ENCODE measurements at places on chromosomes 3 and 15.

GRCh38 chr15:88513195-88513594 lies 33.3 kb downstream of the DET1 start:
- DNase-seq, result no peak

DNA sequence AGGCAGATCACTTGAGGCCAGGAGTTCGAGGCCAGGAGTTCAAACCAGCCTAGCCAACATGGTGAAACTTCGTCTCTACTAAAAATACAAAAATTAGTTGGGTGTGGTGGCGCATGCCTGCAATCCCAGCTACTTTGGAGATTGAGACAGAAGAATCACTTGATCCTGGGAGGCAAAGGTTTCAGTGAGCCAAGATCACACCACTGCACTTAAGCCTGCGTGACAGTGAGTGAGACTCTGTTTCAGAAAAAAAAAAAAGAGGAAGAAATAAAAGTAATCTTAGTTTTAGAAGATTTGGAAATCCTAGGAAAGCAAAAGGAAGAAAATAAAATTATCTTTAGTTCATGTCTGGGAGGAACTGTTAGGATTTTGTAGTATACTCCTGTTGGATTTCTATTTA lies 77.2 kb downstream of the IL12A start:
- no peak for DNase-seq

DNA sequence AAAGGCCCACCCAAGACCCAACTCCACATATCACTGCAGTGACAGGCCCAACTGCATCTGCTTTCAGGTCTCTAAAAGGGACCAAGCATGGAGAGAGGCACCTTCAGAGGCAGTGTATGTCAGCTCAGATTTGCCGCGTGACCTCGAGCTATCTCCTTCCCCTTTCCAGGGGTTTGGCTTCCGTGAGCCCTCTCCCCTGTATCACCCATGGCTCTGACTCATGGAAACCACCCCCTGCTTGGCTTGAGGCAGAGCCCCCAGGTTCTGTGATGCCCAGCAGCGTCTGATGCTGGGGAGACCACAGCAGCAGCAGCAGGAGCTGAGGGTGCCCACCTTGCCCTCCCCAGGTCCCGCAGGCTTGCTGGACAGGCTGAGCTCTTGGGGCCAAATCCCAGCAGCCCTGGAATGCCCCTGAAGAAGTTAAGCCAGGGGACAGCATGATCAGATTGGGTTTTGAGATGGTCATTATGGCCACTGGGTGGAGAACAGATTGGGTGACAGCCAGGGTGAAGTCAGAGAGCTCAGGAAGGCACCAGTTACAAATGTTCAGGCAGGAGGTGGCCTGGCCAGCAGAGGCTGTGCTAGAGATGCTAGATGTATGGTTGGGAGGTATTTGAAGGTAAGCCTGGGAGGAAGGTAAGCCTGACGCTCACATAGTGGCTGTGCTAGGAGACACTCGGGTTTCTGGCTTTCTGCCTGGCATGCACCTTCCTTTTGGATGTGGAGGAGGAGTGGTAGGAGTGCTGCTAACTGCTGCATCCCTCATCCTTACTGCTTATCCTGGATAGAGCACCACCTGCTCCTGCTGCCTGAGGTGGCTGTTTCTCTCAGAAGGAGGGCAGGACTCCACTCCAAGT lies 42.9 kb downstream of the FGD5 start:
- no peak for DNase-seq

GRCh38 chr15:93058904-93059427 lies 30.0 kb downstream of the RGMA start:
- DNase-seq, result no peak

- DNase-seq, result no peak
Observed at GRCh38 chr3:123872621-123873020, 11.5 kb downstream of the MYLK start.

DNA sequence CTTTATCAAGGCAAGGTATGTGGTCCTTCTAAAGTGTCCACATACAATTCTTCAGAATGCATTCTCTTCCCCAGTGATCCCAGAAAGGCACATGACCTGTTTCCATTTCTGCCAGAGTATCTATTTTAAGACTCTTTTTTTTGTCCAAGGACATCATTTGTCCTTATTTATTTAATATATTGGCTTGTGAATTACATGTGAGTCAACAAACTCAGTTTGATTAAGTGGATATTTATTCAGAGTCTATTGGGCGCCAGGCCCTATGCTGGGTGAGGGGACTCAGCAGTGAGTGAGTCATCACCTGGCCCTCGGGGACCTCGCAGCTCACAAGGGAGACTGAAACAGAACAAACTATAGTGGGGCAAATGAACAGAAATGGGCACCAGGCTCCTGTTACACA lies 136.8 kb downstream of the SNRK start:
- DNase-seq, result no peak

DNA sequence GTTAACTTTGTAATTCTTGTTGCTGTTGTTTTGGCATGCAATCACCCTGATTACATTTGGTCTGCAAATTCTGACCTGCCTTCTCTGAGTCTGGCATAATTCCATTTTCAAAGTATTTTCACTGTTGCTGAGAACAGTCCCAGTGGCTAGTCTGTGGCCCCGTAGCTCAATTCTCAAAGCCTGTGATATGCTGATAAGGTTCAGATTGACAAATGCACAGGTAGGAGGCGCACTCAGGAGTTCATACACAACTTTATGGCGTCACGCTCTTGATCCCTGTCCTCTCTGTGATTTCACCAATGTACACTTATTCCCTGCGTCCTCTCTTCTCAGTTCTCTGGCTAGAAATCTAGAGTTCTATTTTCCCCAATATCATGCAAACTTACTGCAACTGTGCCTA lies 376.6 kb upstream of the SLCO3A1 start:
- DNase-seq, result no peak

DNA sequence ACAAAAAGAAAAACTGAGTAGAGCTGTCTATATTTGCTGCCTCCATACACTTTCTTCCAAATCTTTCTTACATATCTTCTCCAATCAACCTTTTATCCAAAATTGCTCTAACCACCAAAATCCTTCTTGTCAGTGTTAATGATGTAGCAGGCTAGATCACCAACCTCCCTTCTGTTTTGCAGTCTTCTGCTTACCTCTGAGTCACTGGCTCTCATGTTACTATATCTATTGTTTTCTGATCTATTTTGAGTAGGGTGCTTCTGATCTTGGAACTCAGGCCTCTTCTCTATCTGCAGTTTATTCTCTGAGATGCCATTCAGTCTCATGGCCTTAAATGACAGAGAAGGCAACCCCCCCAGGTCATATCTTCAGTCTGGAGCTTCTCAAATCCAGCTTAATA lies 26.3 kb upstream of the AADAC start:
- DNase-seq, result no peak

- DNase-seq, result no peak
Observed at GRCh38 chr15:31330111-31330785, 3.6 kb downstream of the KLF13 start.

DNA sequence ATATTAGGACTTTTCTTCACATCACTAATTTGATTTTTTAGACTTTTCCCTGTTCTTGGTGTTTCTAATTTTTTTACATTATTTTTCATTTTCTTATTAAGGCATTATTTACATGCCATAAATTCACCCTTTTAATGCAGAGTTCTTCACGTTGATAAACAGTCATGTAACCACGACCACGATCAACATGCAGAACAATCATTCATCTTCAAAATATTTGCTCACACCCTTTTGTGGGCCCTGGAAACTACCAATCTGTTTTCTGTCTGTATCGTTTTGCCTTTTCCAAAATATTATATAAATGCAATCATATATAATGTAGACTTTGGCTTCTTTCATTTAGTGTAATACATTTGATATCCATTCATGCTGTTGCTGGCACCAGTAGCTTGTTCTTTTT lies 48.7 kb downstream of the ARRDC4 start:
- no peak for DNase-seq

- no peak for DNase-seq
Observed at GRCh38 chr3:186680869-186681268, 15.1 kb downstream of the HRG start.

GRCh38 chr15:72797338-72797689 lies 13.8 kb upstream of the ADPGK start:
- no peak for DNase-seq

DNA sequence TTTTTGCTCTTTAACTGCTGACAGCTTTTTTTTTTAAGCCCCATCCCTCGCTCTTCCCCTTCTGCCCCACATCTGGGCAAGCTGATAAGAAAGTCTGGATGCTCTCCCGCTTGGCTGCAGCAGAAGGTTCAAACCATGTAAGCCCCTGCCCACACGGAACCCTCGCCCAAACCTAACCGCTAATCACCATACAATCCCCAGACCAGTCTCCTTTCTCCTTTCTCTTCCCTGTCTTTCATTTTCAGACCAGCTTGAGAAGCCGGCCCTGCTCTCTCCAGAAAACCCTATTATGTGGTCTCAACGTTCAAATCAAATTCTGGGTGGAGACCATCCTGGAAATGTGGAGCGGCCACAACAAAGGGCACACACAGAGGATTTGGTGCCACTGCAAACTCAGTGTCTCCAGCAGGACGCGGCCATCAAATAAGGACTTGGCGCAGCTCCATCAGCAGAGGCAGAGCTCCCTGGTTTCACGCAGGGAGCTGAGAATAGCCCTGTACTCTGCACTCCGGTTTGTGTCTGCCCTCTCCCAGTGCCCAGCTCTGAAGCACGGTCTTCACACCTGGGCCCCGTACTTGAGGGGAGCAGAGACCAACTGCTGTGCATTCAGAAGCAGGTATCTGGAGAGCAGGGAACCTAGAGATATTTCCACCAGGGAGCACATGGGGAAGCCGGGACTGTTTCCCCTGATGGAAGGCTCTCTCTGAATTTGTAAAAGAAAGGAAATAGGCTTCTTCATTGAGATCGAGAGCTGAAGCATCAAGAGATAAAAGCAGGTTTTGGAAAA lies 92.6 kb downstream of the XXYLT1 start:
- DNase-seq, result no peak

Data from neuronal stem cell (in vitro differentiated cells).